Natural killer cell treated with Interleukin-12 subunit alpha and Interleukin-12 subunit beta and Interleukin-15 and Interleukin-18, amount 100 ng/mL, for 72 hours (primary cell): ENCODE measurements at places on chromosomes 5 and 9.

DNA sequence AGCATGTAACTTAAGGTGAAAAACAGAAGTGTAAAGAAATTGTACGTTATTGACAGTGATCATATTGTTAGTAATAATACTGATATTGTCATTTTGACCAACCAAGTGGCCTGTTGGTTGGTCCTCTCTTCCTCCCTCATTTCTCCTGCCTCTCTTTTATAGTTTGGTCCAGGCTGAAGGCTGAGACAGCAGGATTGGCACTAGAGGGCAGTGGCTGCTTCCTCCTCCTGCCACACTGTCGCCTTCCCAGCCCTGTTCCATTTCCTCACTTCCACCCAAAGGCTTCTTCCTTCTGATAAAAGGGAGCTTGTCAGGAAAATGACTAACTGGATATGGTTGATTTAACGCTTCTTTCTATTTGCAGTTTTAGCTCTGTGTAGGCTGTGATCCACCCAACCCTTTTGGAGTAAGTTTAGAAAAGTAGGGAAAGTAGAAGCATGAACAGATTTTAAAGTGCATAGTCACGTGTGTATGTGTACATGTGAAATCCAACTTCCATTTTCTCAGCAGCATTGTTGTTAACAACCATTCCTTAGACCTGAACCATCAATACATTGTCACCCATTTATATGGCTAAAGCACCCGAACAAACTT lies 35.6 kb downstream of the PTCD2 start:
- no peak for DNase-seq

GRCh38 chr9:4167079-4167671 lies 132.7 kb downstream of the GLIS3 start:
- no peak for DNase-seq

DNA sequence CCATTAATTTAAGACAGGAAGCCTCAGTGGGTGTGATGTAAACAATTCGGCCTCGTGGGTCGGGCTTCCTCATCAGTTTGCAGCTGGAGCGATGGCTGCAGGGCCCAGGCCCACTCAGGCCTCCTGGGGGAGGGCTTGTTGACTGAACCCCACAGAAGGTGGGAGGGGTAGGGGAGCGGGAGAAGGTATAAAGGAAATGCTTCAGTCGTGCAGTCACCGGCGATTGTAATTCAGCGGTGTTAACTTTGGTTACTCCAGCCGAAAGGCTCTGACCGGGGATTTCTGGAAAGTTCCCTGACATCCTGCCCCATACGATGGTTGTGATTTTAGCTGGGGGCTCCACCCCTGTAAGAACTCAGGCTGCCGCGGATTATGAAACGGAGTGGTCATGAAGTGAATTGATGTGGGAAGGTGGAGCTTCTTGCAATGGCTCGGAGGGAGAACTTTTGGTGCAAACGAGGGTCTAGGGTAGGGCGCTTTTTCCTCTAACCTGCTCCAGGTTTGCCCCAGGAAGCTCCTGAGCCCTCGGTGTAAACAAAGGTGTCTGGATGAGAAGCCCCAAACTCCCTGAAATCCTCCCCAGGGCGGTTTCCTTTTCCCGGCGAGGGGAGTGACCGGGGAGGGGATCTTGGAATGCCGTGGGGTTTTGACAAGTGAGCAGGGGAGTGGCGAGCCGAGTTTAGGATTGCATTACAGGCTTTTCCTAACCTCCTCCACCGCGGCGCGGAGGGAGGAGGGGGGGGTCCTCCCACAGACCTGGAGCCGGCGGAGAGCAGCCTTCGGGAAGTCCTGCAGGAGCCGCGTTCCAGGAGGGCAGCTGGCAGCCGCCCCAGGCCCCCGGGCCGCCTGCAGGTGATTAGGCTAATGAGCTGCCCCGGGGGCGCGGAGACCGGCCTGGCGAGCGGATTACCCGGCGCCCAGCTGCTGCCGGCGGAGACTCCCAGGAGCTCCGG lies 215.5 kb downstream of the PDZD2 start:
- DNase-seq = no peak

- DNase-seq = no peak
Observed at GRCh38 chr9:126607086-126607485, 6.6 kb upstream of the LMX1B start.

DNA sequence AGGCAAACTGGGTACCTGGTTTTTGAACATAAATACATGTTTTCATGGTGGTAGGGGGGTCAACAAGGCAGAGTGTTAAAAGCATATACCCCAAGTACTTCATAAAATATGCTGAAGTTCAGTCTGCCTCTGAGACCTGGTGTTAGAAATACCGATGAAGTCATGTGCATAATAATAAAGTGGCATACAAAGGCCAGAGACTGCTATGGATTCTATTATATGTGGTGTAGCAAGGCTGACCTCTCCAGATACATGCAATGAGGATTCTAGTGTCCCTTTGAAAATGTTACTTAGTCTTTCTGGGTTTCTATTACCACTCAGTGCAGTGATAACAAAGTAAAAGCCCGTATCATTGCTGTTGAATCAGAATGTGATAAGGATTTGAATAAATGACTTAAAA lies 487.5 kb upstream of the ZNF608 start:
- DNase-seq = no peak

GRCh38 chr5:149014571-149015031 lies 48.3 kb downstream of the SH3TC2 start:
- DNase-seq = no peak

DNA sequence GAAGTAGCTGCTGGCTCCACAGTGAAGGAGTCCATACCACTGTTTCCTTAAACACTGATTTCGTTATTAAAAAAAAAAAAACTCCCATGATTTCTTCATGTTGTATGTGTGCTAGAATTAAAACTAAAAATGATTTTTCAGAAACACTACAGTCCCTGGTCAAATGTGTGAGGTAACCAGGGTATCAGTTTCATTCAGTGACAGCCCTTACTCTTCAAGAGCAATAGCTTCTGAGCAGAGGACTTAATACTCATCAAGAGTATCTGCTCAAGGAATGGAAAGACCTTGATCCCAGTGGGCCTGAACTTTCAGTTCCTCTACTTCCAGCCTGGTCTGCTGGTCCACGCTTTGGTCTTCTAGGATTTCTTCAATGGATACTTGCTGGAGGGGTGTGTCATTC lies 95.1 kb downstream of the BNC2 start:
- DNase-seq = no peak

GRCh38 chr9:88672874-88673689 lies 138.1 kb downstream of the NXNL2 start:
- no peak for DNase-seq

- DNase-seq = no peak
Observed at GRCh38 chr5:79831381-79832309, 142.0 kb downstream of the CMYA5 start.

DNA sequence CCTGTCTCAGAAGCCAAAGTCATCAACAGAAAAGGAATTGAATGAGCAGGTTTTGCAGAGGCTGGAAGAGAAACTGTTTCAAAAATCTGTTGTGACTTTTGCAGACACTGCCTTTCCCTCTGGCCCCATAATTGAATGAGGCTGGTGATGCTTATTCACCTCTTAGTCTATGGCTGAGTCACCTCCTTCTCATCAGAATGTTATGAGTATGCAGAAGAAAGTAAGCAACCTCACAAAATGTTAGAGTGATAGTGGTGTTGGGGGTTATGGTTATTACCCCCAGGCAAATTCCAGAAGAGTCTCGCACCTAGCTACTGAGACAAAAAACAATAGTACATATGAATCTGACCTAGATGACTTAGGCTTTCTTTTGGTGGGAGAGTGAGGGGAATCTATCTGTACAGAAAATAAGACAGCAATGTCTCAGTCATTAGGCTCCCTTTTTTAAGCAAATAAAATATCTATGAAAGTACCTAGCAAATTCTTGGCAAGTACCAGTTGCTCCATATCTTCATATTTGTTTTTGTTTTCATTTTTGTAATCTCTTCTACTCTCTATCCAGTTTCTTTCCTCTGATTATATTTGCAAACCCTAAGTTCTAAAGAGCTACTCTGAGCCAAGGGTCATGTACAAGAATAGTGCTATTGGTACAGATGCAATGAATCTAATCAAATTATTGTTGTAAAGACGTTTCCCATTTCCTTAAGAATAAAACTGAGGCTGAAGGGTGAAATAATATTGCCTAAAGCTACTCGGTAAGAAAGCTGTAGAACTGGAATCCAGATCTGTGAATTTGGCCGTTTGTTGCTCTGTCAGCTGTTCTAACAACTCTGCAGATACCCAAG lies 498.1 kb upstream of the TNC start:
- no peak for DNase-seq

- peak; percentile 28 for DNase-seq
Observed at GRCh38 chr9:121294866-121295661, 27.1 kb downstream of the GSN start.

DNA sequence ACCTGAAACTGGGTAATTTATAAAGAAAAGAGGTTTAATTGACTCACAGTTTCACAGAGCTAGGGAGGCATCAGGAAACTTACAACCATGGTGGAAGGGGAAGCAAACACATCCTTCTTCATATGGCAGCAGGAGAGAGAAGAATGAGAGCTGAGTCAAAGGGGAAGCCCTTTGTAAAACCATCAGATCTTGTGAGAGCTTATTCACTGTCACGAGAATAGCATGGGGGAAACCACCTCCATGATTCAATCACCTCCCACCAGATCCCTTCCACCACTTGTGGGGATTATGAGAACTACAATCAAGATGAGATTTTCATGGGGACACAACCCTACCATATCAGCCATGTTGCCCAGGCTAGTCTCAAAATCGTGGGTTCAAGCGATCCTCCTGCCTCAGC lies 143.4 kb downstream of the FGF18 start:
- no peak for DNase-seq

DNA sequence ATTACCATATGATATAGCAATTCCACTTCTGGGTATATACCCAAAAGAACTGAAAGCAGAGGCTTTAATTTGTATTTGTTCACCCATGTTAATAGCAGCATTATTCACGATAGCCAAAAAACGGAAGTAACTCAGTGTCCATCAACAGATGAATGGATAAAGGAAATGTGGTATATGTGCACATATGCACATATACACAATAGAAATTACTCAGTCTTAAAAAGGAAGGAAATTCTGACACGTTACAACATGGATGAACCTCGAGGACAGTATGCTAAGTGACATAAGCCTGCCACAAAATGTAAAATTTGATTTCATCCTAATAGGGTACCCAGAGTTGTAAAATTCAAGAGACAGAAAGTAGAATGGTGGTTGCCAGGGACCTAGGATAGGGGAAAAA lies 54.9 kb downstream of the NUP155 start:
- DNase-seq = no peak

- DNase-seq = no peak
Observed at GRCh38 chr9:37919246-37919955, 15.5 kb upstream of the SLC25A51 start.

GRCh38 chr5:179908528-179908927 lies 831 bp upstream of the TBC1D9B start:
- DNase-seq = no peak

GRCh38 chr9:15430920-15431844 lies 8.5 kb downstream of the SNAPC3 start:
- no peak for DNase-seq

GRCh38 chr5:36312953-36313672 lies 11.4 kb upstream of the RANBP3L start:
- no peak for DNase-seq
